NCI-H82 (cell line): ENCODE measurements at places on chromosomes 4 and X.

DNA sequence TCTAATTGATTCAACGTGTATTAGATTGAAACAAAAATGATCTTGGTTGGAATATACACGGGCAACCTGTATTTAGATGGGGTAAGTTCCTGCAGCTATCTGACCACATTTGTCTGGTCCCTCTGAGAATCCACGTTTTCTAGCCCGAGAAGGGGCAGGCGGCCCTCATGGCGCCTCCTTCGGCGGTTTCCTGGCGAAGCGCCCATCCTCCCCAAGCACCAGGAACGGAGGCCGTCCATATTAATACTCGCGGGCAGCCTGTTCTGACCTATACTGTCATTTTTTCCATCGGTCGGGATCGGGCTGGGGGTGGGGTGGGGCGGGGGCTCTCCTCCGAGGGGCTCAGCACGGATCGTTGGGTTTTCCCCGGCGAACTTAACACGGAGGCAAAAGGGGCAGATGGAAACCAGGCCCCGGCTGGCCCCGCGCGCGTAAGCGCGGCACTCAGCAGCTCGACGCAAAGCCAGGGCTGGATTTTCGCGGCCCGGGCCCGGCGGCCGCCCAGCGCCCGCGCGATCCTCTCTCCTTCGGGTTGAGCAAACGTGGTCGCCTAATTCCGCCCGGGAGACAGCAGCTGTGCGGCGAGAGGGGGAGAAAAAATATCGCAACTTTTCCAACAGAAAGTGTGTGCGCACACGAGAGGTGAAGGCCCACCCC is 77.2 kb upstream of the BCOR start:
- peak; percentile 78 for DNase-seq

GRCh38 chrX:72477781-72478181 is 94.9 kb downstream of the HDAC8 start:
- DNase-seq, result no peak

GRCh38 chr4:1244081-1244977 is 4.6 kb downstream of the CTBP1 start:
- DNase-seq, result no peak

DNA sequence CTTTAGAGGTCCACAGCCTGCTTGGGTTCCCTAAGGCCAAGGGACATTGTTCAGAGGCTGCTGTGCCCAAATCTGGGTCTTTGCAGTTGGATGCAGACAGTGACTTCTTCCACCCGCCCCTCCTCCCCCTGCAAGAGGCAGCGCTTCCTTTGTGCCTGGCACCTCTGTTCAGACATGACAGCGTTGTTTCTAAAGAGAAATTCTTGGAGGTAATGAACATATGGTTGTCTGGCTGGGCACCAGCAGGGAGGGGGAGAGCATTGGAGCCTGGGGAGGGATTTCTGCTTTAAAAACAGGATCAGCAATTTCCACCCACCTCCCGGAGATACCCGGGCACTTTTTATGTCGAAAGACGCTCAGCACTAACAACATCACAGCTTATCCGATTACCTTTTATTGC is 51.5 kb downstream of the PSAPL1 start:
- peak; percentile 59 for DNase-seq

DNA sequence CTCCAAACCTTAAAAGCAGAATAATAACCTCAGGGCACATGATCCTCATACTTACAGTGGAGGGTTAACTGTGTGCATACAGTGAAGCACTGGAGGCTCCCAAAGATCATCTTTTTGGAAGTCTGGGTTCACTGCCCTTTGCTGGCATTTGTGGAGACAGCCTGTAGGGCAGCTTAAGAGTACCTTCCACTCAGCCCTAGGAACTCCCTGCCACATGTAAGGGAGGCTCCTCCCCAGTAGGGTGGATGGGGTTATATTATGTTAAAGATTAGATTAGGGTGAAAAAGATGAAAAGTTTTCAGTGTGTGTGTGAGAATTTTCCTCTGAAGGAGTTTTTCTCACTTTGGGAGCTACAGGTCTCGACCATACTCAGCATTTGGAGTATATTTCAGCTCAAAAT is 388.4 kb downstream of the RAB28 start:
- no peak for DNase-seq

DNA sequence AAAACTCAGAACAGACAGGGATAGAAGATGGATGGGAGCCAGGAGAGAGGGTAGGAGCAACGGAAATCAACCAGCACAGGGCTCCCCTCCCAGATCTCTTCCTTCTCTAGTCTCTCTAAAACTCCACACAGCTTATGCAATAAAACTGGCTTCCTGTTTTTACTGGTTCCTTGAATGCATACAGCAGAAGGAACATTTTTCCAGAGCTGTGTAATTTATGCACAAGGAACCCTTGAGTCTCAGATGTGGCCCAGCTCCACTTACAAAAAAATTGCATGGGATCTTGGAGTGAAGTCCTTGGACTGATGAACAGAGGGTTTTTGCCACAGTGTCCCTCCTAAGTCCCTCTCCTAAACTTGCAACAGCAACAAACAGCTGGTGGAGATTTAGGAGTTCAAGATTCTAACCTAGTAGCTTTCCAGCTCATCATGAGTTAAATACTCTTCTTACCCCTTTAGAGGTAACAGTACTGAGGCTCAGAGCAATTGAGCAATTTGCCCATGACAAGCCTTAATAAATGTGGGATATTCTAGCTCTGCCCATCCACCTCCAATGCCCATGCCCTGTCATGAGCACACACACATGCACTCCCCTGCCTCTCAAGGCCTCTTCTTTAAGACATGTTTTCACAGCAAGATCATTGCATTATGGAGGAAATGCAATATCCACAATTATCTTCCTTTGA is 18.4 kb upstream of the CC2D2A start:
- DNase-seq, result peak; percentile 3

DNA sequence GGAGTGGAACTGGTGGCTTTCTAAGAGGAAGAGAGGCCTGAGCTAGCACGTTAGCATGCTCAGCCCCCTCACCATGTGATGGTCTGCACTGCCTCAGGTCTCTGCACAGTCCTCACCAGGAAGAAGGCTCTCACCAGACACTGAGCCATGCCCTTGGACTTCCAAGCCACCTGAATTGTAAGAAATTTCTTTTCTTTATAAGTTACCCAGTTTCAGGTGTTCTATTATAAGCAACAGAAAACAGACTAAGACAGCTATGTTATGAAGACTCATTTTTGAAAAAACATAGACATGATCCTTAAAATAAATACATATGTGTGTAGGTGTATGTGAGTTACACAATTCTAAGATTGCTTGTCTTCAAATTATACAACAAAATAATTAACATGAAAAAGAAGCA is 74.7 kb downstream of the CEP44 start:
- no peak for DNase-seq

- no peak for DNase-seq
Observed at GRCh38 chr4:118927974-118928373, 39.3 kb downstream of the SYNPO2 start.

DNA sequence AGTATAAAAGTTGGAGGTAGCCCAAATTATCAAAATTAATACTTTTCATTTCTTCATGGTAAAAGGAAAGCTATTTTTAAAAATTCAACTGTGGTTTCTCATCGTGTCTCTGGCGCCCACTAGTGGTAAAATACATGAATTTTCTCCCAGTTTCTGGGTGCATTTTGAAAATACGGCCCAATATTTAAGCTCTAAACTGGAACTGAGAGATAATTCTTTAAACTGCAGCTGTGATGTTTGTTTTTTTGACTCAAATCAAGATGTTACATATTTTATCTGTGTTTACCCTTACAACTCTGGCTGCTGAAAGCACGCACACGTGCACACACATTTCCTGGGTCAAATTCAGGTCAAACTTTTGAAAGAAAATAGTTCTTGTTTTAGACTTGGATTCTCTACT is 123.9 kb upstream of the ACSL4 start:
- DNase-seq, result peak; percentile 33

GRCh38 chr4:6042293-6043063 is 24.2 kb upstream of the C4orf50 start:
- DNase-seq, result no peak

GRCh38 chrX:13717700-13718472 is 16.5 kb downstream of the TRAPPC2 start:
- no peak for DNase-seq

- DNase-seq, result no peak
Observed at GRCh38 chrX:10217198-10217597, 60.4 kb downstream of the CLCN4 start.

- no peak for DNase-seq
Observed at GRCh38 chrX:16112428-16112827, 10.9 kb upstream of the GRPR start.
